ENCODE measurements at places on chromosomes 6 and 20.

DNA sequence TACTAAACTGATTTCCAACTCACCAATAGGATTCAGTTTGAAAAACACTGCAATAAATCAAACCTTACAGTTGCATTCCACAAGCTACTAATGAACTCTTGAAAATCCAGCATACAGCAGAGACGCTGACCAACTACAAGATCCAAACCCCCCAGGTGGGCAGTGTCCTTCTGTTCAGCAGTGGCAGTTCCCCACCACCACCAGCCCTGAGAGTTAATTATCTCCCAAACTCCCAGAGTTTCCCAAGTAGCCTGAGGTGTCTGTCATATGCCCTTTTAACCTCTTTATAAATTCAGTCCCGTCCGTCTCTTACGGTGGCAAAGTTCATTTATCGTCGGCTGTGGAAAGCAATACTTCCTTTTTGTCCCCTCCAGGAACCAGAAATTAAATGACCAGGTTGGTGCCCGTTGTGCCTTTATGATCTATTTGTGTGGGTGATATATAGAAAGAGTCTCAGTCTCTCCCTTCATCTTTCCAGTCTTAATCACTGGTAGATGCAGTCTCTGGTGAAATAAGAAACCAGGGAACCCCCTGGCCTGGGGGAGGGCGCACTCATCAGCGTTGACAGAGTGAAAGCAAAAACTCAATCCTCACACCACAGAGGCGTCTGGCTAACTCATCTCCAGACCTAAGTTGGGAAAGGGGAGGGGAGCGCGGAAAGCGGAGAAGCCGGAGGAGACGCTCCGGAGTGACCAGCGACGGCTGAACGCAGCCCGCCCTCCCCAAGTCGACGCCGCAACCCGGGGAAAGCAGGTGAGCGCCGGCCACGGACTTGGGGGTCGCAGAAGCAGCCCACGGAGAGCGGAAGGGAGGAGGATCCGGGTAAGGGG, 717 bp downstream of the MRPL14 start:
- DNase-seq = no peak

DNA sequence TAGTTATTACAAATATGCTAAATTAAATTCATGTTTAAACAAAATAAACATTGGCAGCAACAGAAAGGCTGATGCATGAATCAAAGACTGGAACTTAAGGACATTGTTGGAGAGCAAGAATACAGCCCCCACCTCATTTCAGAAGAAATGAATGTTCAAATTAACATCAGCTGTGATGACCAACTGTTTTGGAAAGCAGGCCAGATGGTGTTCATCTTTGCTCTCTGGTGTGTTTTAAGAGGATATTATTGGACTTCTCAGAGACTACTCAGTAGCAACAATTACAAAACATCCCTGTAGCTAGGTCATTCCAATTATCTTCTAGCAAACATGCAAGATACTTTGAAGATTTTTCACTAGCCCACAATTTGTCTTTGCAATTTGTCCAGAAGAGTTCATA, 118.6 kb upstream of the DOK5 start:
- no peak for DNase-seq

- DNase-seq = no peak
Measured at GRCh38 chr6:6758915-6759654, 170.6 kb downstream of the LY86 start.

- DNase-seq = no peak
Measured at GRCh38 chr6:43275801-43276576, 22.1 kb upstream of the SLC22A7 start.
